ENCODE measurements at places on chromosomes 2 and 18.

DNA sequence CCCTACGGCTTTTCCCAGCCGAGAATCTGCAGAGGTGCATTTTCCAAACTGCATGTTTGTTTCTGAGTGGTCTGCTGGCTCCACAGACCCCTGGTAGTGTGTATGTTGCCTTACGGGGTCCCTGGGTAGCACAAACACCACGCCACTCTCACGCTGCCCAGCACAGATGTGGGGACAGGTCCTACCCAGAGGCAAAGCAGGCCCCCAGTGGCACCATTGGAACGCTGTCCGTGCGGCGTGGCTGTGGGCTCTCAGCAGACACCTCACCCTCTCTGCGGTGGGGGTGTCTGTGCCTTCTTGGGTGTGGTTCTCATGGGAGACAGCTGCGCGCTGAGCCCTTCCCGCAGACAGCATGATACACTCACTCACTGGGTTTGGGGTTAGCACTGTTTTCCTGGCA is 137.4 kb downstream of the NFATC1 start:
- no peak for DNase-seq

DNA sequence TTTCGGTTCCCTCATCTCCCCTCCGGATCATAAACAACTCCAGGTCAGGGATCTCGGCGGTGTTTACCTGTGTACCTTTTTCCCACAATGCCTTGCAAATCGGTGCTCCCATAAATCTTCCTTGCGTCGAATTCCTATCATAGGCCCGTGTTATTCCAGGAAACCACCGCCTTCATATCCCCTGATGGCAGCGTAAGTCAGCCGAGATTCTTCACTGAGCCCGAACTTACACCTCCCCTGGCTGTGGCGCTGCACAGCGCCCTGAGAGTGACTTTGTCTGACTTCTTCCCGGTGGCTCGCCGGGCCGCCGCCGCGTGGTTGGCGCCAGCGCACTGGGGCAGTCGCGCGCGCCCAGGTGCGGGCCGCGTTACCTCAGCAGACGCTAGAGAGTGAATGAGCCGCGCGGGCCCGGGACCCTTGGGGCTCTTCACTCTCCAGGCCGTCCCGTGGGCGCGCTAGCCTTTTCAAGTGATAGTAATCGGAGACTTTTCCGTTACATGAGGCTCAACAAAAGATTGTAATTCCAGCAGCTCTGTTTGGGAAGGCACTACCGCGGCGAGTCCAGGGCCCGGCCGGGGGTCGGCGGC is 101.6 kb downstream of the SPTBN1 start:
- peak; percentile 85 for DNase-seq

GRCh38 chr2:225948903-225949302 is 549.4 kb downstream of the NYAP2 start:
- no peak for DNase-seq

GRCh38 chr2:190179754-190180312 is 117.3 kb upstream of the MSTN start:
- no peak for DNase-seq

GRCh38 chr2:235051436-235052260 is 99.8 kb downstream of the SH3BP4 start:
- no peak for DNase-seq

GRCh38 chr2:11250400-11251196 is 93.8 kb downstream of the ROCK2 start:
- DNase-seq, result no peak

DNA sequence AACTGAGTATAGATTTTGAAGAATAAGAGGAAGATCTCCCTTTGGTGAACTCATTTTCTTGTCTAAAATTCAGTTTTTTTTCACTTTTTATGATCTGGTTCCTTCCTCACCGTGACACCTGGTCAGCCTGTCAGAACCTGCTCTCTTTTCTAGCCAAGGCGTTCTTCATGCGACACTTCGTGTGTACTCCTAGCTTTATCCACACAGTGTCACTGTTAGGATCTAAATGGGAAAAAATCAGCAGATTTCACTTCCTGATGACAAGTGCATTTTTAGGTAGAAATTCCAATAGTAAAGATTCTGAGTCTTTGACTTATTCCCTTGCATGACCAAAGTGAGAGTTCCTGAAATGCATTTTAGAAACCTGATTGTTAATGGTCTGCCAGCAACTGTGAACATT is 89.8 kb downstream of the KLHL14 start:
- DNase-seq, result no peak

DNA sequence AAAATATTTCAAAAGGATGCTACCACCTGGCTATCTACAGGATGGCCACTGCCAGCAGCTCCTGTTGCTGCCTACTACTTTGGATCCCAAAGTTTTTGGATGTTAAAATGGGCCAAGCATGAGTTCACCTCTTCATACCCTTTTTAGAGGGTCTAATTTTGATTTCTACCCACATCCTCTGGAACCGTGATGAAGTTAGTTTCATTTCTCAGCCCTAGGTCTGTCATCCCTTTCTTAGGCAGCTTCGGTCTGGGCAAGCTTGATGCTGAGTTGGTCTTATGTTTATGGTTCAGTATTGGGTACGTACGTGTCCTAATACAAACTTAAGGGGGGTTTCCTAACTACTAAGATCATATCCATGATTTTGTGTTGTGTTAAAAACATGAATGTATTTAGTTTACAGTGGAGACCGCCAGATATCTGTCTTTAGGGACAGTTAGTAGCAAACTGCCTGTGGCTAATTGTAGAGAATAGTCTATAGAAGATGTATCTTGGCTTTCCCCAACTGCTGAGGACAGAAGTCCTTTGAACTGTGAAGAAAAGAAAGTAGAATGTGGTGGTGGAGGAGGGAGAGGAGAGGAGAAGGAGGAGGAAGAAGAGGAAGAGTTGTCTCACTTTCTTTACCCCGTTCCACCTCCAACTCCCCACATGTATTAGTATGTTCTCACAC is 184.9 kb downstream of the UBE2E3 start:
- peak; percentile 43 for DNase-seq

DNA sequence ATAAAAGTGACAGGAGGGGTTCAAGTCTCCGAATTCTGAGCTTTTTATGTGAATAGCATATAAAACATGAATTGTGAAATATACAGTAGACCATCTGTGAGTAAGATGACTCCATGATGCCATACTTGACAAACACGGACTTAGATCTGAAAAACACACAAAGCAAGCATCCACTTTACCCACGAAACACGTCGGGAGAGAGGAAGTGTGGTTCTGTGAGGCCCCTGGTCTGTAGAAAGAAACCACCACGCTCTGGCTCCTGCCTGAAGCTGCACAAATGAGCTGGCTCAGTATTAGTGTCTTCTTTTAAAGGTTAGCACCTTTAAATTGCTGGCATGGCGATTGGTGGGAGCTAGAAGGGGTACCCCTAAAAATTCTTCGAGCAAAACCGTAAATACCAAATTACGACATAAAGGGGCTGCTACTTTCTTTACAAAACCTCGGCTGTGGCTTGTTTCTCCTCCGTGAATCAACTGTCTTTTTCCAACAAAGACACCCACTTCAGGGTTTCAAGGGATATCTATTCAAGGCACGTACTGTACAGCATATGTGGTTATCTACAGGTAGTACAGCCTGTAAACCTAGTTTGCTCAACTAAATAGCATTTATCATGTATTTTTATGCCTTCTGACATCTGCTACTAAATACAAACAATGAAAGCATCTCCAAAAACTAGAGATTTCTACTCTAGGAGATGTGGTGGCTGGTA is 70.9 kb downstream of the AFF3 start:
- no peak for DNase-seq

DNA sequence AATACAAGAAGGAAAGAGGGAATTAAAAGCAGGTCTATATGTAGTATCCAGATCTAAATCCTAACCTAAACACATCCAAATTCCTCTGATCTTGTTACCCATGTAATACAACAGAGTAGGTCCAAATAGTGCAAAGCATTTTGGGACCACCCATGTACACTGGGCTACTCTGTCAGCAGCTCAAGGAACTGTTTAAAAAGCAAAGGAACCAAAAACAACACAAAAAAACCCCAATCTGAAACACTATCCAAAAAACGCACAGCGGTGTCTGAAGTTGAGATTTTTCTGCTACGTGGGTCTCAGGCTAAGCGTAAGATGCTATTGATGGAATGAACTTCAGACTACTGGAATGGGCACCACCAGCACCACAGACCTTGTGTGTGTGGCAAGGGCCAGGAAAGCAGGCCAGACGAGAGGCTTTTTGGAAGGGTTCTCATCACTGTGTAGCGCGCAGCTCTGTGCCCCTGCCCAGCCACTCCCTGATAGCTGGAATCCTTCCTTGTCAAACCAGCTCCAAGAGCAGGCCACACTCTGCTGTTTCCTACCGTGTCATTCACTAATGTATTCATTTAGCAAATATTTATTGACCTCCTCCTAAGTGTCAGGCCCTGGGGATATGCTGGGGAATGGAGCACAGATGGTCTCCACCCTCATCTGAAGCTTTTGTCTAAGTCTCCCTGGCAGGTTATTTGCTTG is 101.4 kb downstream of the COLEC12 start:
- no peak for DNase-seq

DNA sequence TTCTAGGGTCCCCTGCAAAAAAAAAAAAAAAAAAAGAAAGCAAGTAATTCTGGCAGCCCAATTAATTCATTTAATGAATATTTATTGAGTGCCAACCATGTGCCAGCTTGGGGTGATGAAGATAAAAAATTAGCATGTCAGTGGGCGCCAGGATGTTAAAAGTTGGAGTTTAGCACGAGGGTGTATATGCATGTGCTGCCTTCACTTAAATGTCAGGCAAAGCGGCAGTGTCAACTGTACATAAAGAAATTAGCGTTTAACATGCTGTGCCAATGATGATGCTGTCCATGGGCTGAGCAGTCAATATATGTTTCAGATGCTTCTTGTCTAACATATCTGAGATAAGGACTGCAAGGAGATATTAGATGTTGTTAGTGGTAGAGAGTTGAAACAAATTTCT is 49.5 kb downstream of the ASAP2 start:
- DNase-seq, result no peak

DNA sequence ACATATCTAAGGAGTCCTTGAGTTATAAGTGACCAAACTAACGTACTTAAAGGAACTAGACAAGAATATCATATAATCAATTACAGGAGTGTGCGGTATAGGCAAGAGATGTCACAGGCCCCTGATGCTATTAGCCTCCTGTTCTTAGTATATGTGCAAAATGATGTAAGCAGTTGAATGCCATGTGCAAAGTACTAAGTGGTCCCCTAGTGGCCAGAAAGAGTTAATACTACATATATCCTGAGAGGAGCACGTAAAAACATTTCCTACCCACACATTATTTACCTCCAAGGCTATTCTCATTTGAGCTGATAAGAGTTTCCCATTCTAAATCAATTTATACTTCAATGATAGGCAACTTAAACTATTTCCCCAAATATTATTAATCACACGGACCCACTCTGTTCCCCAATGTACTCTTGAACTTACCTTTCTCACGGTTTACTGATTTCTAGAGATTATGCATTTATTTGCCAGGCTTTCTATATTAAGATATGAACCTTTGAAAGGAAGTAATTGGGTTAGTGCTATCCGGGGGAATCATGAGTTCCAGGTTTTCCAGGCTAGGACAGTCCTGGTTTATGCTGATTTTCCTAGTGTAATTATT is 158.0 kb upstream of the KLHL14 start:
- DNase-seq, result peak; percentile 43

GRCh38 chr2:226652369-226652768 is 147.3 kb downstream of the IRS1 start:
- DNase-seq, result no peak

GRCh38 chr18:31120594-31120993 is 18.4 kb upstream of the DSC2 start:
- DNase-seq, result no peak

DNA sequence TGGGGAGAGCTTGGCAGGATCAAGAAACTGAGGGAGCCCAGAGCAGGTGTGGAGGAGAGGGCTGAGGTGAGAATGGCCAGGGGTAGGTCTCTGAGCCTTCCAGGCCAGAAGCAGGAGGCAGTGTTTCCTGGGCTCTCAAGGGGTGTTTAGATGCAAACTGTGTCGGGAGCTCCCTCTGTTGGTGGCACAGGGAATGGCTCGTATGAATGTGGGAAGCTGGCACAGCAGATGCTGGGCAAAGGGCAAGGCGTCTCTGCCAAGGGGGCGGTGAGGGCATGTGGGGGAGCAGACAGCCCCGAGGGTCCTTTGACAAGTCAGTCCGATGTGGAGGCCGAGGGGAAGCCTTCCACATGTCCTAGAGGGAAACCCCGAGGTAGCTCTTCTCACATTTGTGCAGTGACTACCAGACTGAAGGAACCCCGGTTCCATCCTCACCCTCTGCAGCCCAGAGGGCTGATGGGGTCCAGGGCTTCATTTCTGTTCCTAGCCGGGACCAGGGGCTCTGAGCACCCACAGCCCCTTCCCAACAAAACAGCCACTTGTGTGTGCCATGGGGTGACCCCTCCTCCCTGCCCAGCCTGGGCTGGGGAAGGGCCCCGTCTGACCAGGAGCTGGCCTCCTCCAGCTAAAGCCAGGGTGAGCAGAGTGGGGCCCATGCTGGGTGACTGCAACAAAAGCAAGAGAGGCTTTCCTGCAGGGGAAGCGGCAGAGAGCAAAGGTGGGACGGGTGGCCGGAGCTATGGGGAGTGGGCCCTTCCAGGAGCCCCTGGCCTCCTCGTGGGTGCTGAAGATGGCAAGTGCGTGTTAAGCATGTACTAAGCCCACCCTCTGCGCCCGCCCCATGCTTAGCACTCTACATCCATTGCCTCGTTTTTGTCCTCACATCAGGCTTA is 103.4 kb downstream of the SEPTIN10 start:
- DNase-seq, result peak; percentile 86

DNA sequence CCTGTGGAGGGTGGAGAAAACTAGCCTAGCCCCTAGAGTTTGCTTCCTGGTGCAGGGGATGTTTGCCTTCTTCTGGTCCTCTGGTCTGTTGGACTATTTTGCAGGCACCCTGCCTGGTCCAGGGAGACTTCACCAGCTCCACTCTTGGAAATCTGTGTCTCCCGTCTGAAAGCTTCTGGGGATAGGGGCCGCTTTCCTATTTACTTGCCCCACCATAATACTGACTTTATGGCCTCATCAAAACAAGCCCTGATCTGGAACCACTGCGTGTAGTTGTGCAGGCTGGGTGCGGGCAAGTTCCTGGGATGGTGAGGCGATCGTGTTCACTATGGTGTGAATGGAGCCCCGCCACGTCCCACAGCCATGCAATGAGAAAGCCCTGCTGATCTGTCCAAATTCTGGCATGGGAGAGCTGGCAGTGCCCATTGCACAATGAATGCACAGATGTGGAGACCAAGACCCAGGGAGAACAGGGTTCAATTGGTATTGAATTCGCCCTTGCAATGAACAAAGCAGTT is 74.3 kb downstream of the DDX1 start:
- DNase-seq, result no peak

DNA sequence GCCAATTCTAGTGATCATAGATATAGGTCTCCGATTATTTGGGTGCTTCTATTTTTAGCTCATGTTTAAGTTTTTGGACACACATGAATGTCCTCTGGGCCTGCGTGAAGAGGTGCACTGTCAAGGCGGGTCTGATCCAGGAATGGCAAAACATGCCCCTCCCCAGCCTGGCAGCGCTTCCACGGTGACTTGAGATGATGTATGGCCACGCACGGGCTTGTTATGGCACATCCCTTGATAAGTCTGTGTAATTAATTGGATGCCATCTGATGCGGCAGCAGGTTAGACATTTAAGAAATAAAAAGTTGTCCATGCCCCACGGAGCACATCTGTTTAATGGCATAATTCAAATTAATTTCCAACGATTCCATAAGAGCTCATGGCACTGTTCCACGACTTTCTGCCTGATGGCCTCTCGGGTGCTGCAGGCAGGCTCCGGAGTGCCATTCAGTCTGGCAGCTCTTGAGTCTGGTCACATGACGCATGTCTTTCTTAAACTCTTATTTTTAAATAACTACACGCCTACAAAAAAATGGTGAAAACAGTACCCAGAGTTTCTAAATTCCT is 151.4 kb downstream of the ACKR3 start:
- DNase-seq, result no peak
